ENCODE measurements at places on chromosomes 2 and 18.

DNA sequence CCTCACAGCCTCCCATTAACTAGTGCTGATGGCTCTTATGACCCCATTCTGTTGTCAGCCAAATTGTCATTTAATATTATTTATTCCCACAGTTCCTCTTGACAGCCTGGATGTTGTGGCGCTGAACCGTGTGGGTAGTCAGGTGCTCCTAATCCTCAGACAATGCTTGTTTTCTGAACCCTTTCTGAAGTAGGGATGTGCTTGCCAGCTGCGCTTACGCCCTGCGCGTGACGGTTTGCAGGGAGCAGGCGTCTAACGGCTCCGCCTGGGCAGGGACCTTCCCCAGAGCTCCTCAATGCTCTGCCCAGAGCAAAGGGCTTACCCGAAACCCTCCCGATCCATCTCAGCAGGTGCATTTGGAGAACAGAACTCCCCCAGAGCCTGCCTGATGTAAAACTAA, 358.2 kb upstream of the MYT1L start:
- peak; percentile 61 for DNase-seq

DNA sequence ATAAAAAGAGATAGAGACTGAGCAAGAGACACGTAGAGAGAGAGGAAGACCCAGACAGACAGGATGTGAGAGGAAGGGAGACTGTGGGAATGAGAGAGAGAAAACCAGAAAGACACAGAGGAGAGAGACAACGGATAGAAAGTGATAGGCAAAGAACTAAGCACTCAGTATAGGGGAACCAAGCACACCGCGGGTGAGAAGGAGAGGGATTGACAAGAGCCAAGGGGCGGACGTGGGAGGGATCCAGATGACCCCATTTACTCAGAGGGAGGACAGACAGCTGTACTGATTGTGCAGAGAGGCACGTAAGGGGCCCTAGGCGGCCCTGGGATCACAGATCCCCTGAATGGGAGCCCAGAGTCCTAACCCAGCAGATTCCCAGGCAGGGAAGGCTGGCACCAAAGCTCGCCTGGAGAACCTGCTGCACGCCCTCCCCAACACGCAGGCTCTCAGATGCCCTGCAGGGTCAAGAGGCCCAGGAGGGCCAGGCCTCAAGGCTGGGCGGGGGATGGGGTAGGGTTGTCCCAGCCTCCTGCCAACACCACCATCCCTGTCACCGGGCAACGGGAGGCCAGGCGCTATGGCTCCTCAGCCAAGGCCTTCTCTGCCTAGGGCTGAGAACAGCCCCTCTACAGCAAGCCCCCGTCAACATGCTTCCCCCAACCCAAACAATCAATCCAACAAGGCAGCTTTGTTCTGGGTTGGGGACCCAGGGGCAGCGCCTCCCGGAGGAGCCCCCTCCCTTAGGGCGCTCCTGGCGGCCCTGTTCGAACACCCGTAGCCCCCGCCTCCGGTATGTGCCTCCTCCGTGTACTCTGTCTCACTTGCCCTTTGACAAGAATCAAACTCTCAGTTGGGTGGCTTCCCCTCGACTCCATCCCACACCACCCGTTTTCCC, 579 bp downstream of the LOXL3 start:
- no peak for DNase-seq

GRCh38 chr2:101717071-101717845, 19.8 kb downstream of the MAP4K4 start:
- no peak for DNase-seq

GRCh38 chr2:134782792-134783191, 55.6 kb upstream of the ACMSD start:
- DNase-seq: no peak

- no peak for DNase-seq
Measured at GRCh38 chr2:240326246-240326645, 109.2 kb upstream of the GPC1 start.

- DNase-seq: no peak
Measured at GRCh38 chr2:138476940-138477339, 24.6 kb upstream of the SPOPL start.

GRCh38 chr2:205902041-205902899, 183.7 kb downstream of the INO80D start:
- DNase-seq: peak; percentile 8

- no peak for DNase-seq
Measured at GRCh38 chr18:21187886-21188285, 54.1 kb upstream of the GREB1L start.

- DNase-seq: no peak
Measured at GRCh38 chr2:57536535-57537231, 509.9 kb upstream of the VRK2 start.

GRCh38 chr2:105821428-105822125, 76.9 kb downstream of the NCK2 start:
- DNase-seq: no peak

- no peak for DNase-seq
Measured at GRCh38 chr2:85745619-85746018, 8.2 kb upstream of the ATOH8 start.

- no peak for DNase-seq
Measured at GRCh38 chr2:145595296-145595695, 1075.4 kb upstream of the ZEB2 start.

DNA sequence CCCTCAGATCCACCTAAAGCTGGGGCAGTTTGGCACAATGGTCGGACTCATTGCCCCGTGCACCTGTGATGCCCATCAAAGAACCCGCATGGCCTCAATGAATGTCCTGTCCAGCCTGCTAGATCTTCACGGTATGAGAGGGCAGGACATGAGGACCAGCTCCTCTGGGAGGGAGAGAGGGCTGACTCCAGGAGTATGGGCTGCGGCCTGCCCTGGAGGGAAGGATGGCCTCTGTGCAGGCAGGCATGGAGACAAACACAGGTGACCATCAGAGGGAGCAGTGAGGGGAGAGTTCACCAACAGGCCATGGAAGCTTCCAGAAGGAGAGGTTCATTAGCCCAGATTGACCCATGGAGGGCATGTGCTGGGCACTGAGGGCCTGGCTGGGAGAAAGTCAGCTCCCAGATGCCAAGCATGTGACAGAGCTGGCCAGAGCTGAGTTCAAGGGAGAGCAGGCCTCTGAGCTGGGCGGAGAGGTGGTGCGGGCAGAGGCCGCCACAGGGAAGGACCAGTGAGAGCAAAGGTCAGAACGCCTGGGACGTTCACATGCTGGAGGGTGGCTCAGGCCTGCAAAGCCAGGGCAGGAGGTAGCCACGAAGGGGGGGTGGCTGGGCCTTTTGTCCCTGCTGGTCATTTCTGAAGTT, 36.2 kb downstream of the HJURP start:
- no peak for DNase-seq

- DNase-seq: no peak
Measured at GRCh38 chr18:30533716-30534115, 508.8 kb downstream of the DSC3 start.

DNA sequence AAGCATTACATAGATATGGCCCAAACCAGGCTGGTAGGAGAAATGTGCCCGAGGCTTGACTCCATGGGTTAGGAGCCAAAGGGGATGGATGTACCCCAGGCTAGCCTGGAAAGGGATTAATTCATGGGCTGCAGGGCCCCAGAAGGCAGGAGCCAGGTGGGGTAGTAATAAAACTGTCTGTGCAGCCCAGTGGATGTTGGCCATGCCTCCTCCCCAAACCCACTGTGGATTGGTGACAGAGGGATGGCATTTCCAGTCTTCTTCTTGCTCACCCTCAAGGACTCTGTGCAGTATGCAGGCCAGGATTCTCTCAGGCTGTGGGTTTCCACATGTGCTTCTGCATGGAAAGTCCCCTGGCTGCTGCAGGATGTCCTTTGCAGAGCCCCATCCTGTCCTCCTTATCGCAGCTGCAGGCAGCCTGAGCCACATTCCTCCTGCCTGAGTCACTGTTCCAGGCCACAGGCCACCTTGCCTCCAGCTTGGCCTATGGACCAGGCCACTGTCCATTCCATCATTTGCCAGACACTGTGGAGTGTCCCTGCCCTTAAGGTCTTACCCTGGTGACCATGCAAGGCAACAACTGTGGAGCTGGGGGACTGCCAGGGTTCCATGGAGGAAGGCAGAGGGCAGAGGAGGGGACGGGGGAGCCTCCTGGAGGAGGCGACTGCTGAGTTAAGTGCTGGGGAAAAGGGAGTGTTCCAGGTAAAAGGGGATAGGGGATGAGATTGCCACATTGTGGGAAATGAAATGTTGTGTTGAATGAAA, 38.9 kb downstream of the INO80C start:
- DNase-seq: no peak

DNA sequence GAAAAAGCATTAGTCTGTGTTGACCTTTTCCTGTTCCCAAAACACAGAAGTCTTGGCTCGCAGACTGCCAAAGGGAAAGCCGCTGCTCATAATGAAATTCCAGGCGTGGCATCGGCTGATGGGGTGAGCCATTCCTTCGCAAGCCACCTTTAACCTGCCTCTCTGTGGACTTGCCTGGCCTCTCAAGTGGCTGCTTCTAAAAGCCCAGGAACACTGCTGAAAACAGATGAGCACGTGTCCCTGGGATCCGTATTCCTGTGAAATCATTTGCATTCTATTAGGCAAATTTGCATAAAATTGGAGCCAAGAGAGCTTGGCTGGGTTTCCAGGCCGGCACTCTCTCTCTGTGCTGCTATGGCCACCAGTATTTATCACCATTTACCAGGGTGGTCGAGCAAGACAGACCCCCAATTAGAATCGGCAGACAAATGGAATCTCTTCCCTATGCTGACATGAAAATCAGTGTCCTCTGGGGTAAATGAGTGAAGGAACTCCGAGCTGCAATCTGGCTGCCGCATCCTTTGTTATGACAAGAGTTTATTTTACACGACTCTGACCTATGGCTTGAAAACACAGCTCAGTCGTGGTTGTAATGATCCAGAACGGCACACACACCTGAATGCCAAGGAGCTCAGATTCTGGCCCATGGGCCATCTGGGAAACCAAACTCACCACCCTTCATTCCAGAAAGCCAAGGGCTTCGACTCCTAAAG, 21.7 kb downstream of the BCL2 start:
- no peak for DNase-seq

DNA sequence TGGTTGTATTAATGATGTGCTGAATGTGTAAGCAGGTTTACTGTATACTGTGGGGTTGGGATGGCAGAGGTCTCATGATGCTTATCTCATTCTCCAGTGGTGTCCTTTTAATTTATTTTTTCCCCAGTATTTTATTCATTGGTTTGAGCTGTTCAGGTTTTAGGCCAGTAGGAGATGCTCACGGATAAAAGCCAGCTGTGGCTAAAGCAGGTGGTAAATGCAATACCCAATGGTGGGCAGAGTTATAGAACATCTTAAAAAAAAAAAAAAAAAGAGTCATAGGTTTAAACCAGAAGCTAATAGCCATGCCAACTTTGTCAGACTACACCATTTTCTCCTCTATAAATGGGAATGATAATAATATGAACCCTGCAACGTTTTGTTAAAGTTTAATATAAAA, 57.8 kb upstream of the NEUROD1 start:
- no peak for DNase-seq

GRCh38 chr2:208618220-208618619, 211.6 kb downstream of the PTH2R start:
- DNase-seq: no peak

DNA sequence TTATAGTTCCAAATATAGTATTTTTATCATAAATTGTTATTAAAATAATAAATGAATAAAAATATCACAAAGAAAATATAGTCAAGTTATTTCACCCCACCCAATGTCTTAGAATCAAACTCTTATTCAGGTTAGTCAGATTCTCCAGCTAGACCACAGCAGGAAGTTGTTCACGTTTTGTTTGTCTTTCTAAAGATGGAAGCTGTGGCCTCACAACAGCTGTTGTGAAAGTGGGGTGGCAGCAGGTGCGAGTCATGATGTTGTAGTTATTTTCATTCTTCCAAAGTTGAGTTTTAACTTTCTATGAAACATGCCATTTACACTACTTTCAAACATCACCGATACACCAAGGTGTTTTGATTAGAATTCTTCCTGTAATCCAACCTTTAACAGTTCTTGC, 272.9 kb downstream of the SLC8A1 start:
- DNase-seq: no peak

DNA sequence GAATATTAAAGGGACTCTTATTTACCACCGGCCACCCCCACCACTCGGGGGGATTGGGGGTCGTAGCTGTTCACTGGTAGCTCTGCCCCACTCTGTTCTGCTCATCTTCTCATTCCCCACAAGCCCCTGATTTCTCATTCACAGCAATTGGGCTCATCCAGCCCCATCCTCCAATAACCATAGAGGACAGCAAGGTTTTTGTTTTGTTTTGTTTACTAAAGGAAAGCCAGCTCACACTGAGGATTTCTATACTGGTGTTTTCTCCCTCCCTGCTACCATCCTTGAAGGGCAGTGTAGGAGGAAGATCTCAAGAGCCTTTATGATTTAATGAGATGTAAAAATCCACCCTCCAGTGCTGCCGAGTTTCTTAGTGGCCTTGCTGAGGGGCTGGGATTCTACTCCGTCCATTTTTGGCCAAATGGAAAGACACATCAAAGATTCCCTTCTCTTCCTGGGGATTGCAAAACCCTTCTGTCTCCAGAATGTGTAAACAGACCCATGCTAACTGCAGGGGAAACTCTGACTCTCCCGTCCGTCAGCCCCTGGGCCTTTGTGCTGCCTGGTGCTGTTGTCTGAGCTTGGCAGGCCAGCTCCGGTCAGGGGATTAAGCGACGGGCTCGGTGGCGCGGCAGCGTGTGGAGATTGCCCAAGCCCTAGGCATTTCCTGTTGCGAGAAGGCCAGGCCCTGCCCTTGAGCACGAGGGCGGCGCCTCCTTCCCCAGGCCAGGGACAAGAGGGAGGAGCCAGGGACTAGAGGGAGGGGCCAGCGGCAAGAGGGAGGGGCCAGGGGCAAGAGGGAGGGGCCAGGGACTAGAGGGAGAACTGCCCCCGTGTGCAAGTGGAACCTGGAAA, 165.0 kb downstream of the ANTXR1 start:
- no peak for DNase-seq

DNA sequence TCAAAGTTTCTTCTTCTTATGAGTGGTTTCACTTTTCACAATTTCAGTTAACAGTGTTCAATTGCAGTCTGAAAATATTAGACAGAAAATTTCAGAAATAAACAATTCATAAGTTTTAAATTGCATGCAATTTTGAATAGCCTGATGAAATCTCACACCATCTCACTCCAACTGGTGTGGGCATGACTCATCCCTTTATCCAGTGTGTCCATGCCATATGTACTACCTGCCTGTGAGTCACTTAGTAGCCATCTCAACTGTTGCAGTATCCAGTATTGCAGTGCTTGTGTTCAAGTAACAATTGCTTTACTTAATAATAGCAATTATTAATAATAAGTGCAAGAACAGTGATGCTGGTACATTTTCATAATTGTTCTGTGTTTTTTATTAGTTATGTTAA, 1202.5 kb downstream of the DSC3 start:
- no peak for DNase-seq

DNA sequence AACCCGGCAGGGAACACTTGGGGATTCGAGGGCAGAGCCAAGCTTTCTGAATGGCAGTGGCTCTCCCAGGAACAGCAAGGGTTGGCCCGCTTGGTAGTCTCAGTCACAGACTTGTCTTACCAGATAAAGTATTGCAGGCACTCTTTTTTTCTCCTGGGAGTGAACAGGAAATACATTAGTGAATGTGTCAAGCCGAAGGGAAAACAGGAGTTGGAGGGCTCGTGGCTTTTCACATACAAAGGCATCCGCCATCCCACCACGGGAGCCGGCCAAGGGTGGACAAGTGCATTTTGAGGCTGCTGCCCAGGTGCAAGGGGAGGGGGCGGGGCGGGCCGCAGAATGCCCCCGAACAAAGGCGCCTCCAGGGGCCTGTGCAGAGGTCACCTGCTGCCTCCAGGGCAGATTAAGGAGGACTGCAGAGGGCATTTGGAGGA, 163.3 kb upstream of the SIX3 start:
- no peak for DNase-seq

GRCh38 chr2:124623560-124623959, 598.5 kb downstream of the CNTNAP5 start:
- DNase-seq: no peak

Data from NCI-H1092 (cell line).